Astrocyte of the hippocampus (primary cell): ENCODE measurements at places on chromosomes 1 and 21.

DNA sequence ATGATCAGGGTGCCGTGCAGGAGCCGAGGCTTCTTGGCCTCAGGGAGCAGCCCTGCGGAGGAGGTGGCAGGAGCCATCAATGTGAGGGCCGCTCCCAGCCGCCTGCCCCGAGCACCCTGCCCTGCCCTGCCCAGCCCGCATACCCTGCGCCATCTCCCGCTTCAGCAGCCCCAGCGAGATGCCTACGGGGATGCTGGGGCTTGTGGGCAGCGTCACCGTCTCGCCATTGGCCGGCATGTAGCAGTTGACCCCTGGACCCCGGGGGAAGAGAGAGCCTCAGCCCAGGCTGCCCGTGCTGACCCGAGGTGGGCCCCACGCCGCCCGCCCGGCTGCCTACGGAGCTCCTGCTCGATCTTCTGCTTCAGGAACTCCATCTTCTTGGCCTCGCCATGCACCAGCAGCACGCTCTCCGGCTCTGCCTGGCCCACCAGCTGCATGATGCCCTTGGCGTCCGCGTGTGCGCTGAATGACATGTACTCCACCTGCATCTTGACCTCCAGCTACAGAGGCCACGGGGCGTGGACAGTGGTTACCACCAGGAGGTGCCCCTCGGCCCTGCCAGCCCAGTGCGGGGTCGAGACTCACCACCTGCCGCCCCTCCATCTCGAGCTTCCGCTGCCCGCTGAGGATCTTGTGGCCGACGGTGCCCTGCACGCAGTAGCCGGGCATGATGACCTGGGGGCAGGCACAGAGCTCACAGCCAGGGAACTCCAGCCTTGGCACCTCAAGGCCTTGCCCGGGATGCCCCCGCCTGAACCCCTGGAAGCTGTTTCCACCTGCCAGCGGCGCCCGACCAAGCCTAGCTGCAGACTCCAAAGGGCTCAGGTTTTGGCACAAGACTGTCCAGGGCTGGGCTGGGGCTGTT is 4.3 kb downstream of the PUSL1 start:
- DNase-seq: no peak

GRCh38 chr1:239817276-239817675 is 274.4 kb upstream of the FMN2 start:
- DNase-seq: no peak

- DNase-seq: peak; percentile 30
These were observed 72.6 kb upstream of the TARDBP start for GRCh38 chr1:10939654-10940450.

- no peak for DNase-seq
These were observed 86.5 kb upstream of the HMGB4 start for GRCh38 chr1:33777337-33777736.
